ENCODE measurements at places on chromosomes 11 and 22. TPM values are rescaled to one million over a fixed set of nuclear protein-coding genes. Genes with fewer than 3 reads are reported as not detected.

DNA sequence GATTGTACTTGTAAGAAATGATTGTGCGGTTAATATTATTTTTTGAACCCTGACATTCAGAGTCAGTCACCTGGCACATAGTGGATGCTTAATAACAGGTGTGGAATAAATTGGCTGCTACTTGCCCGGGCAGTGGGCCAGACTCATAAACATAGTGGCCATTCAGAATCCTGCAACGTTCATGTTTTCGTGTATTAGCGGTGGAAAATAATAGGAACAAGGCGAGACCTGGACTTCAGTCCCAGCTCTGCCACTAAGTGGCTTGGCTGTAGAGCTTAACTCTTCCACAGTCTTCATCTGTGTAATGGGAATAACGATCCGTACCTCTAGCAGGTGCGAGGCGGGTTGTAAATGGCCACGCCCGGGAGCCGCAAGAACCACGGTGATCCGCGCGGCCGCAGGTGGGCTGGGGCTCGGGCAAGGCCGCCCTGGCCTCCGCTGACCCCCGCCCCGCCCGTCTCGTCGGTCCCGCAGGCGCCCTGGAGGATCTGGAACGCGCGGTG, 761 bp upstream of the TMEM25 start:
- DNase-seq = no peak
- H3K27ac ChIP-seq = no peak overlapping the region
- peaks cover 6% of the 10 kb centered on the region for H3K27me3 ChIP-seq
- H3K4me3 ChIP-seq = peak overlapping the region; percentile 91
- 0 out of 2 replicates have a peak, but pooled peaks cover 7% of the 10 kb centered on the region for H3K36me3 ChIP-seq

DNA sequence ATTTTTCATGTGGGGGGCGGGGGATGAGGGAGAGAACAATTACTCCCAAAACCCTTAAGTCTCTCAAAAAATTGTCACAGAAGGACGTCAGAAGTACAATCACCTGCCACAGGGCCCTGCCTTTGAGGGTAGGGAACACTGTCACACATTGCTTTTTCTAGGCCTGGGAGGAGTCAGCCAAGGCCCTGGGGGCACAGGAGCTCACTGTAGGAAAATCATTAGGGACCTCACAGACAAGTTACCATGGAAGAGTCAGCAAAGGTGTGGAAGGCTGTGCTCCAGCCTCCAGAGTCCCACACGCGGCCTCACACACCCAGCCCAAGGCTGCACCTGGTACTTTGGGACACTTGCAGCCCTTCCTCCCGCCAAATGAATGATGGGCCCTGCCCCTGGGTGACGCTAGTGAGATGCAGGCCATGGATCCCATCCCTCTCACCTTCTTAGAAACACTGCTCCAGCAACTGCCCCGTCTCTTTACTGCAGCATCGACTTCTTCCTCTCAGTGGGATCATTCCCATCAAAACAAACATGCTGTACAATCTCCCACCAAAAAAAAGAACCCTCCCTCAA, 3.3 kb downstream of the PLEKHA7 start:
- no peak for DNase-seq
- no peak overlapping the region for H3K4me3 ChIP-seq
- no peak overlapping the region for H3K27ac ChIP-seq
- peaks cover 8% of the 10 kb centered on the region for H3K4me1 ChIP-seq
- peaks cover 18% of the 10 kb centered on the region for H3K27me3 ChIP-seq

GRCh38 chr11:112118176-112118575, 31.5 kb downstream of the SDHD start:
- H3K27ac ChIP-seq = no peak overlapping the region
- H3K4me1 ChIP-seq = peaks cover 64% of the 10 kb centered on the region
- no peak overlapping the region for H3K4me3 ChIP-seq
- no peak for DNase-seq
- H3K27me3 ChIP-seq = no peaks in the 10 kb centered on the region

- peaks cover 31% of the 10 kb centered on the region for H3K4me1 ChIP-seq
- no peaks in the 10 kb centered on the region for H3K27me3 ChIP-seq
- no peak overlapping the region for H3K27ac ChIP-seq
- DNase-seq = no peak
Measured at GRCh38 chr11:12060385-12060985, 49.9 kb upstream of the MICAL2 start.

DNA sequence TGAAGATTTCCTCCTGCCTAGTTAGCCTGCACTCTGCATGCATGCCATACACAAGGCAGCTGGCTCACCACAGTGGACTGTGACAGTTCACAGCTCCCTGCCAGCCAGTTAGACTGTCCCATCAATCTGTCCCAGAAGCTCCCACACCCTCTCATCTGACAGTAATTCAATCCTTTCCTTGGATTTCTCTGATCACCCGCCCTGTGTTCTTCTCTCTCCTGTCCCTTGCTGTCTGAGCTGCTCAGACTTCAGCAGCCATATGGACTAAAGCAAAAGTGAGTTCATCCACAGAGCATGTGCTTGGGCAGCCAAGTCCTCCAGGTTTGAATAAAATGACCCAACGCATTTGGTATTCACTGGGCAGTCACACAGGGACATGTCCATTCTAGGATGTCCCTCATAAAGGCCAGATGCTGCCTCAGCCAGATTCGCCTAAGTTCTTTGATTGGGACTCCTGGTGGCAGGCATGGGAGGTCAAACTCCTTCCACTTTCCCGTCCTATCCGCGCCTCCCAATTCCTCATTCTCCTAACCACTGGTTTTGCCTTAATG, 54.5 kb upstream of the ZBTB44 start:
- H3K27me3 ChIP-seq = peaks cover 54% of the 10 kb centered on the region
- H3K4me3 ChIP-seq = no peak overlapping the region
- H3K27ac ChIP-seq = no peak overlapping the region
- no peaks in the 10 kb centered on the region for H3K36me3 ChIP-seq
- no peak for DNase-seq

GRCh38 chr11:131978351-131978750, 607.9 kb downstream of the NTM start:
- peak overlapping the region; percentile 75 for H3K4me3 ChIP-seq
- H3K4me1 ChIP-seq = peaks cover 65% of the 10 kb centered on the region
- no peak overlapping the region for H3K27ac ChIP-seq
- no peaks in the 10 kb centered on the region for H3K36me3 ChIP-seq
- no peak for DNase-seq
- no peaks in the 10 kb centered on the region for H3K27me3 ChIP-seq

- H3K36me3 ChIP-seq = no peaks in the 10 kb centered on the region
- H3K27me3 ChIP-seq = peaks cover 1% of the 10 kb centered on the region
- H3K27ac ChIP-seq = no peak overlapping the region
- H3K4me1 ChIP-seq = no peaks in the 10 kb centered on the region
Measured at GRCh38 chr22:50317178-50317577, 9.6 kb downstream of the DENND6B start.

DNA sequence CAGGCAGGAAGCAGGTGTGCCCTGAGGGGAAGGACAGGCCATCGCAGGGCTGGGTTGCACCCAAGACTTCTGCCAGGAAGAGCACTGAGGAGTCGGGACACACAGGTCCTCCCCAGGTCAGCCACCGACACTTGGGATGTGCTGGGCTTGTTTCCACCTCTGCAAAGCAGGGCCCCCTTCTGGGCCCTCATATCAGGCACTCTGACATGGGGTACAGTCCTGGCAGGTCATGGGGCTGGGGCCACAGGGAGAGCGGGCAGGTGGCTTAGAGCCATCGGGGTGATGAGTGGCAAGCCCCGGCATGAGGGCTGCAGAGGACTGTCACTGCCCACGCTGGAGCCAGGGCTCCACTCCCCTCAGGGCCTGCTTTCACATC, 7.9 kb upstream of the ADORA2A start:
- H3K36me3 ChIP-seq = no peaks in the 10 kb centered on the region
- no peak overlapping the region for H3K27ac ChIP-seq
- peaks cover 12% of the 10 kb centered on the region for H3K4me1 ChIP-seq
- DNase-seq = no peak

GRCh38 chr22:38733724-38734381, 21.9 kb downstream of the SUN2 start:
- H3K27ac ChIP-seq = peak overlapping the region; percentile 32
- no peak overlapping the region for H3K4me3 ChIP-seq
- no peak for DNase-seq
- peaks cover 9% of the 10 kb centered on the region for H3K4me1 ChIP-seq
- peaks cover 17% of the 10 kb centered on the region for H3K36me3 ChIP-seq
- H3K27me3 ChIP-seq = peaks cover 10% of the 10 kb centered on the region

DNA sequence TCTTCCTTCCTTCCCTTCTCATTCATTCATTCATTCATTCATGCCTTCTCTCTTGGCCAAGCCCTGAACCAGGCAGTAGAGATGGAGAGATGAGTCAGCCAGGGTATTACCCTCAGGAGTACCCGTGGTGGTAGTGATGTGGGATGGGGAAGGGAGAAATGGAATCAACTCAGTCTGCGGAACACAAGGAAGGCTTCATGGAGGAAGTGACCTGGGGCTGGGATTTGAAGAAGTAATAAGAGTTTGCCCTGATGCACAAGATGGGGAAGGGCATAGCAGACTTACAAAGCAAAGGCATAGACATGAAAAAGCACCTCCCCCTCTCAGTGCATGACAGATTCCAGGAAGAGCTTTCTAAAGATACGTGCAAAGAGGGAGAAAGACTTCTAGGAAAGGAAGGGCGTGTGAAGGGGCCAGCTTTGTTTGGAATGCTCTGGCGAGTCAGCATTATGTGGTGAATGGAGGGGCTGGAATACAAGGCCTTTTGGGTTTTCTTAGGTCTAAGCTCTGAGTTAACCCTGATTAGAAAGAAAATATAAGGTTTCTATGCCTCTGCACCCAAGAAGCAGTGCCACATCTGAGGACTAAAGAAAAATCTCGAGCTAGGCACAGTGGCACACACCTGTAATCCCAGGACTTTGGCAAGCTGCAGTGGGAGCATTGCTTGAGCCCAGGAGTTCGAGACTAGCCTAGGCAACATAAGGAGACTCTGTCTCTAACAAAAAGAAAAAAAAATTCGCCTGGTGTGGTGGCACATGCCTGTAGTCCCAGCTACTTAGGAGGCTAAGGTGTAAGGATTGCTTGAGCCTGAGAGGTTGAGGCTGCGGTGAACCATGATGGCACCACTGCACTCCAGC, 36.4 kb upstream of the ACER3 start:
- H3K27me3 ChIP-seq = no peaks in the 10 kb centered on the region
- no peak for DNase-seq
- peaks cover 4% of the 10 kb centered on the region for H3K36me3 ChIP-seq
- H3K4me3 ChIP-seq = no peak overlapping the region

GRCh38 chr22:21443057-21443734, 24.0 kb upstream of the TMEM191C start:
- DNase-seq = no peak
- no peaks in the 10 kb centered on the region for H3K36me3 ChIP-seq
- H3K4me3 ChIP-seq = no peak overlapping the region
- H3K27ac ChIP-seq = no peak overlapping the region
- H3K27me3 ChIP-seq = no peaks in the 10 kb centered on the region

GRCh38 chr22:24146194-24146616, 35.1 kb upstream of the SUSD2 start:
- DNase-seq = peak; percentile 56
- no peaks in the 10 kb centered on the region for H3K36me3 ChIP-seq
- H3K27ac ChIP-seq = peak overlapping the region; percentile 79
- H3K4me3 ChIP-seq = peak overlapping the region; percentile 69
- H3K4me1 ChIP-seq = peaks cover 67% of the 10 kb centered on the region

- DNase-seq = no peak
- no peak overlapping the region for H3K4me3 ChIP-seq
- peak overlapping the region; percentile 40 for H3K27ac ChIP-seq
- peaks cover 8% of the 10 kb centered on the region for H3K36me3 ChIP-seq
Measured at GRCh38 chr22:35305525-35306070, 5.9 kb downstream of the TOM1 start.

DNA sequence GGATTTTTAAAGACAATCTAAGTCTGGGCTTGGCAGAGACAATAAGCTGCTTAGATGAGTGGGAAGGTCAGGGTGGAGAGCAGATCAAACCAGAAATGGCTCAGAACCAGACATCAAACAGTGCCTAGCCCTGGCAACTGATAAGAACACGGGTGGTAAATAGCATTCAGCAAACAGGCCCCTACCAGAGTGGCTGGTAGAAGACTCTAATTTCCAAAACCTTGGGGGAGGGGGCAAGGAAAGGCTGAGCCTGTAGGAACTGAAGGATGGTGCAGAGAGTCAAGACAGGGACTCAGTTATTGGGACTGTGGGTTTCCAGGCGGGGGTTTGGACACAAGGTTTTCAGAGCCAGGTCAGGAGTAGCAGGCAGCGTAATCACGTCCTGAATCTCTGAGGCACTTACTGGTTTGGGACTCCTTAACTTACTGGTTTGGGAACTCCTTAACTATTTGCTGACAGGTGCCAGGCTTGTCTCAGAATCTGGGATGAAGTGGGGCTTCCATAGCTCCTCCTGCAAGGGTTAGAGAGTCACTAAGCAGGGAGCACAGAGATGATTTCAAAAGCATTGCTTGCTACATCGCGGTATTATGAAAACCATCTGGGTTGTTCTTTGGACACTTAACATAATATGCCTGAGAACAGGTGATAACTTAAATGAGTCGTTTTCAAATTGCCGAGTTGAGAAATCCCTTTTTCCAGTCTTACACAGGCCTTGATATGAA, 5.7 kb upstream of the ABTB2 start:
- DNase-seq = no peak
- H3K27me3 ChIP-seq = peaks cover 24% of the 10 kb centered on the region
- H3K4me3 ChIP-seq = no peak overlapping the region
- H3K27ac ChIP-seq = no peak overlapping the region
- H3K36me3 ChIP-seq = no peaks in the 10 kb centered on the region
- H3K4me1 ChIP-seq = peaks cover 13% of the 10 kb centered on the region

DNA sequence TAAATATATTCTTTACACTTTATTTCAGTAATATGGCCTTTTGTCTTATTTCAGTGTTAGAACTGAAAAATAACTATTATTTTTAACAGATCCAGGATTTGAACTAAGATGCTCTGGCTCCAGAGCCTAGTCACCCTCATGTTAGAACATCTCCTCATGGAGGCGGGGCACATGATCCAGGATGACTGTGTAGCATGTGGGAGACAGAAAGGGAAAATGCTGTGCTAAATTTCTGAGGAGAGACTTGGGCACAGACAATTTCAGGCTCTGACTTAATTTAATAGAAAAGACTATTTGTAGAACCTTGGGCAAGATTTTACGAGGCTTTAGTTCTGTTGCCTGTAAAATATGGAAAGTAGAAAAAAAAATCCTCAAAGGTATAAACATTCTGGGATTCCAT, 24.1 kb downstream of the CTSC start:
- H3K27me3 ChIP-seq = no peaks in the 10 kb centered on the region
- H3K27ac ChIP-seq = no peak overlapping the region
- DNase-seq = no peak

The CSRP3 gene
- total RNA-seq = not detected

The LMNTD2 gene
- total RNA-seq = 0.89 TPM

Data from HFFc6 (cell line).